ENCODE measurements at places on chromosomes 1 and 21.

DNA sequence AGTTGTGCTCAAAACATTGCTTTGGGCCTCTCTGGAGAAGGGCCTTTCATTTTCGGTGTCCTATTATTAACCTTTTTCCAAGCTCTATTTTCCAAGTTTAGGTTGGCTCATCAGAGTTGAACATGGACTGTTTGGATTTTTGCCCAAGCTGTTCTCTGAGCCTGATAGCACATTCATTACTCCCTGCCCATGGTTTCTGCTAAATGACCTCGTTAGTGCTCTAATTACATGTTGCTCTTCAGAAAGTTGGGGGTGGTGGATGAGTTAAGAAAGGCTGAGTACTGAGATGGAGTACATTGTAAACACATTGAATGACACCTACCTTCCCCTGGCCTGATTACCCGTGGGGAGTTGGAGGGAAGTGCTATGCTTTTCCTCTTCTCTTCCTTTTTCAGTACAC, 38.9 kb downstream of the LMO4 start:
- DNase-seq = no peak

GRCh38 chr1:6907676-6908434, 122.6 kb downstream of the CAMTA1 start:
- DNase-seq = no peak

GRCh38 chr1:8746554-8746953, 70.9 kb downstream of the RERE start:
- DNase-seq = no peak

- no peak for DNase-seq
These were observed 410.6 kb downstream of the NTNG1 start for GRCh38 chr1:107551456-107551855.

- DNase-seq = no peak
These were observed 23.7 kb upstream of the ACTL8 start for GRCh38 chr1:17731460-17731859.

- DNase-seq = peak; percentile 49
These were observed 36.8 kb upstream of the DUSP10 start for GRCh38 chr1:221778535-221779142.

GRCh38 chr1:243979396-243979795, 71.7 kb upstream of the ZBTB18 start:
- no peak for DNase-seq

GRCh38 chr1:55813618-55814017, 598.5 kb upstream of the USP24 start:
- no peak for DNase-seq

DNA sequence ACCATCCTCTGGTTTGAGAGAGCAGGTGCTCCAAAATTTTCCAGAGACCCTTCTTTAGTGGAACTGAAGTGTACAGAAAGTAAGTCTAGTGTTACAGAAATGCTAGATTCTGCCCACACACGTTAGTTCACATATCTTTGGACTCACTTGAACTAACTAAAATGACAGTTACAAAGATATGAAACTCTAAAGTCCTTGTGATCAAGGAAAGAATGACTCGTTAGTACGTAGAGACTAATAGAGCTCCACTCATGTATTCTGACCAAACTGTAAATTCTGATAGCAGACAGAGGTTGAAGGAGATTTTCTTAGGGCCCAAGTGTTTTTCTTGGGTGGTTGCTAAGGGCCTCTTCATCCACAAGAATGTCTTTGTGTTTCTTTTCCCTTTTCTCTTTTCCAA, 491.5 kb upstream of the B3GALT2 start:
- DNase-seq = no peak

- no peak for DNase-seq
These were observed 31.3 kb upstream of the ACTRT2 start for GRCh38 chr1:2989976-2990375.

GRCh38 chr1:106037526-106037925, 1018.9 kb upstream of the PRMT6 start:
- no peak for DNase-seq

DNA sequence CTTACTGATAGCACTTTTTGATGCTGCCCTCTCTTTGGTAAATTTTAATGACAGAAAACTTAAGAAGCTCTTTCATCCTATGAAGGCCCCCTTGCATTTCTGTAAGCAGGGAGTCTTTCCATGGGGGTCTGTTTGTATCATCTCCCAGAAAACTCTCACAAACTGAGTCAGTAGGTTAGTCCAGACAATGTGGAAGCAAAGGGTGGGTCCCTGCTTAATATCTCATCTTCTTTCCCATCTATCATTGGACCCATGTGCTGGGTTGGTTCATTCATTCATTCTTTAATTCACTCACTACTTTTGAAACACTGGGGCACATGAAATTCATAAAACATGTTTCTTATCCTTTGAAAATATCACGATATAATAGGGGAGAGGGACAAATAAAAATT, 164.3 kb downstream of the NTMT2 start:
- DNase-seq = no peak

DNA sequence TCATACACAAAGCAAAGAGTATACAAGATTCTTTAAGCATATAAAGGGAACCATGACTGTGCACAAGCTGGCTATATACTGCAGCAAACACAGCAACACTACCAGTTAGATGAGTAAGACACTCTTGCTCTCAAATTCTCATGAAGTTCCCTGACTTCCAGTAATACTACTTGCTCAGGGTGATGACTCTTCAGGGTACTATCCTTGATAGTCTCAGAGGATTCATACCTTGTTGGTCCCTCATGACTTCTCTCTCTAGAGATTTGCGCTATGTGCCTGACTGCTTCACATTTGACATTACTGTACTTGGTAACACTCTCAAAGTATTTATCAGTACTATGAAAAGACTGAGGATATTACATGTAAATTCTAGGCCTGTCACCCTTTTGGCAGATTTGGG, 159.8 kb upstream of the ZRANB2 start:
- DNase-seq = no peak

GRCh38 chr1:46687921-46688509, 16.4 kb downstream of the TEX38 start:
- DNase-seq = no peak

DNA sequence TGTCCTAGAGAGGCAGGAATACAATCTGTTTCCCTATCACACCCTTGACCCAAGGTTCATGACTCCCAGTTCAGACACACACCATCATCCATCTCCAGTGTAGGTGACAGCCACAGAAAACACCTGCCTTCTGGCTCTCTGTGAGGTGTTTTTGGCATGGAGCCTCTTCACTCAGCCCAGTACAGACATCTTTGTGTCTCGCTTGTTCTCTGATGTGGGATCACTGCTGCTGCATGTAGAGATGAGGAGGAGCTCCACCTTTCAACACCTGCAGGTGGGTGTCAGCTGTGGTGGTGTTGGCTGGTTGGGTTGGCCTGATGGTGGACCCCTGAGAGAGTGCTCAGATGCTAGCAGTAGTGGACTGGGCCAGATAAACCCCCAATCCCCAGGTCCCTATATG, 916.7 kb upstream of the B3GALT2 start:
- DNase-seq = no peak

DNA sequence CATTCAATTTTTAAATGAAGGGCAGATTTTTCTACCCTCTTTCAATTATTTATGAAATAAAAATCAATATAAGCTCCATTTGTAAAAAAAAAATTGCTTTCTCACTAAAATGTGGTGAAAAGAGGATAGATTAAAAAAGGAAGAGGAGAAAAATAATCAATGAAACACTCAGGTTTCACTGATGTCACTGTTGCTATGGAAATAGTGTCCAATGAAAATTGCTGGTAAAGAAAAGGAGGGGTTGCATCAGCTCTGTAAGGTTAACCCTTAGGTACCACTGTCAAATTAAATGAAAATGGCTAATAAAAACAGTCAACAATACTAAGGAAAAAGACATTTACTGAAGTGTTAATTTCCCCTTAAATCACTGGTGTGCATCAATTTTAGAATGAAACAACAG, 91.6 kb upstream of the TTC39A start:
- peak; percentile 7 for DNase-seq

GRCh38 chr1:6590046-6590445, 10.3 kb downstream of the ZBTB48 start:
- DNase-seq = no peak

DNA sequence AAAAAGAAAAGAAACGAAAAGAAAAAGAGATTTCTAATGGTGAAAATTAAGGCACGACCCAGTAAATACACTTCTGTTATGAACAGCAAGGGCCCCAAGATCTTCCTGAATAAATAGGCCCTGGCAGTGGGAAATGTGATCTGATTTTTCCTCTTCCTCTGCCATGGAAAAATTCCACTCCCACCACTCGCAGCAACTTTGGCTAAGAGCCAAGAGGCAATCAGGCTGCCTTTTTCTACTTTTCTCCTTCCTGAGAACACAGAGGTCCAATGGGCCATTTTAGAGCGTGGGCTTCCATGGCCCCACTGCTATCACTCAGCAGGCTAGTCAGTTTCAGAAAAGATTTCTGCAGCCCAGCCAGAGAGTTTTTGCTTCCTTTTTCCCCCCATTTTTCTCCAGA, 33.7 kb upstream of the AK4 start:
- no peak for DNase-seq

- no peak for DNase-seq
These were observed 89.6 kb upstream of the CD34 start for GRCh38 chr1:208000504-208000903.

DNA sequence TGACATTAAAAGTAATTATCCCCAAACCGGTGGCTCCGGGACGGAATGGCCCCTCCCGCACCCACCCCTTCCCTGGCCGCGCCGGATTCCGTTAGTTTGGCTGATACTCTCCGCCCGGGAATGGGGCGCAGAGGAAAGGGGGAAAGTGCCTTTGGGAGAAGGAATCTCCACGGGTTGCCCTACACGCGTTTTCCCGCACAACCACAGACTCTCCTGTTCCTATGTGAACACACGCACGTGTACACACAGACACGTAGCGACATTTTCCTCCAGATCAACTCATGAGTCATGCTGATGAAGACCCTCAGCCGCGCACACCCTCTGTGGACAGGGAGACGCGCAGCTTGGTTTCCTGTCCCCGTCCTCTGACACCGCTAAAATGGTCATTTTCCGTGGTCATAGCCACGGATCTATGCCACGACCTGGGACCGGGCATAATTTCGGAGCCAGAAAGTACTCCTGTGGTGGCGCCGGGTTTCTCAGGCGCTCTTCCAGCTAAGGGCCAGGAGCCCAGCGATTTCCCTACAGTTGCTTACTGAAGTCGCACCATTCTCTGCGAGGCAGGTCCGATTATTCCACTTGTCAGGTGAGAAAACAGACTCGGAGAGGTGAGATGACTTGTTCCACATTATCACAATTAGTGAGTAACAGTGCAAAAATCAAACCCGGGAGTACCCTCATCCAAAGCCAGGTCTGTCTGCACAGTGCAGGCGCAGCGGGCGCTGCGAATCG, 4.0 kb upstream of the DMRTA2 start:
- DNase-seq = no peak

- no peak for DNase-seq
These were observed 251.9 kb upstream of the B3GALT2 start for GRCh38 chr1:193438312-193438711.

DNA sequence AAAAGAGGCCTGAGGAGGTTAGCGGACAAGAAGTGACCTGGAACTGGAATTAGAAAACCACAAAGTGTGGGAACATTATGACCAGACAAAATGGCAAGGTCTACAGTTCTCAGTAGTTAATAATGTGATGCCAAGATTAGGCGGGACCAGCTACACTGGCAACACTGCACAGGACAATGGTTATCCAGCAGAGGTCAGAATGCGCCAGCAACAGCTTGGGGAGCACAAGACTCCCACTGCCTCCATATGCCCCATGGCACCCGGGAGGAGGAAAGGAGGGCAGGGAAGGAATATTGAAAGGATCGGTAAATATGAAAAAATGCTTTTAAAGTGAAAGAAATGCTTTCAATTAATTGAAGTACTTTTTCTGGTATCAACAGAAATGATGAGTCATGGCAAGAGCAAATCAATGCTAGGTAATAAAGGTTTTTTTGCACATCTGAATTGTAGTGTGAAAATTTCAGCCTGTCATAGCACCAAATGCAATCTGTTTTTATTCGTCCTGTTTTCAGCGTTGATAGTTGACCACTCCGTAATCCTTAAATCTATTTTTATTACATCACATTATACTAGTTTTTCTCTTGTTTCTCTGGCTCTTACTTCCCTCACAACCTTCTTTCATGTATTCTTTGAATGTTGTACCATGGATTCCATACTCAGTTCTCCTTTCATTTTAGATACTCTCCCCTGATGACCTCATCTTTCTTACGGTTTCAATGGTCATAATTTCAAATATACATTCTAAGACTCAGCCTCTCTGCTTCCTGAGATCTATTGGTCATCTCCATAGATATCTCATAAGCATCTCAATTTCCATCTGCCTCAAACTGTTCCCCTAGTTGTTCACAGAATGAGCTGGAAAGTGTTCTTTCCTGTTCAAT, 30.7 kb downstream of the VCAM1 start:
- no peak for DNase-seq

- DNase-seq = peak; percentile 30
These were observed 3.5 kb downstream of the PPP1R15B start for GRCh38 chr1:204408074-204408507.

DNA sequence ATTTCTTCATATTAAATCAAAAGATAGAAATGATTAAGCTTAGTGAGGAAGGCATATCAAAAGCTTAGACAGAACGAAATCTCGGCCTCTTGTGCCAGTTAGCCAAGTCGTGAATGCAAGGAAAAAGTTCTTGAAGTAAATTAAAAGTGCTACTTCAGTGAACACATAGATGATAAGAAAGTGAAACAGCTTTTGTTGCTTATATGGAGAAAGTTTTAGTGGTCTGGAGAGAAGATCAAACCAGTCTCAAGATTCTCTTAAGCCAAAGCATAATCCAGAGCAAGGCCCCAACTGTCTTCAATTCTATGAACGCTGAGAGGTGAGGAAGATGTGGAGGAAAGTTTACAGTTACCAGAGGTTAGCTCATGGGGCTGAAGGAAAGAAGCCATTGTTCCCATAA, 88.4 kb downstream of the ADGRL2 start:
- DNase-seq = no peak

DNA sequence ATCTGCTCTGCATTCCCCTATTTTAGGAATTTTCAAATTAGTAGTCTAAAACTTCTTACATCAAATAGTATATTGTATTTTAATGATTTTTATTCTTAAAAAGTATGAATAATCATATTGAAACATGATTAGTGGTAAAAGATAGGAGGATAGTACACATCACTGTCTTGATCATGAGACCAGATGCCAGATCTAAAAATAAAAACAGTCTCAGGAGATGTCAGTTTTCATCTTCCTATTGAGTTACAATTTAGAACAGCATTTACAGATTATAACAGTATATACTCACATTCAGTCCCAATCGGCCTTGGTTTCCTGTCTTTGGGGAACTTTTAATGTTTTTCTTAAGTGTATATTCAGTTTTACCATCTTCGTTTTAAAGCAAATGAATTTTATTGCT, 95.9 kb downstream of the USP25 start:
- DNase-seq = no peak

GRCh38 chr1:16215882-16216753, 3.7 kb upstream of the ARHGEF19 start:
- DNase-seq = peak; percentile 53

GRCh38 chr1:90414201-90414600, 302.9 kb downstream of the BARHL2 start:
- no peak for DNase-seq

- peak; percentile 40 for DNase-seq
These were observed 30.3 kb upstream of the CBR3 start for GRCh38 chr21:36104317-36105300.

Data from CD4-positive, alpha-beta T cell treated with Interleukin-6 at 100 ng/mL for 8 hours (primary cell).